ENCODE measurements at places on chromosomes 13 and 19.

GRCh38 chr13:98199480-98199879, 22.4 kb upstream of the RNF113B start:
- DNase-seq = no peak

DNA sequence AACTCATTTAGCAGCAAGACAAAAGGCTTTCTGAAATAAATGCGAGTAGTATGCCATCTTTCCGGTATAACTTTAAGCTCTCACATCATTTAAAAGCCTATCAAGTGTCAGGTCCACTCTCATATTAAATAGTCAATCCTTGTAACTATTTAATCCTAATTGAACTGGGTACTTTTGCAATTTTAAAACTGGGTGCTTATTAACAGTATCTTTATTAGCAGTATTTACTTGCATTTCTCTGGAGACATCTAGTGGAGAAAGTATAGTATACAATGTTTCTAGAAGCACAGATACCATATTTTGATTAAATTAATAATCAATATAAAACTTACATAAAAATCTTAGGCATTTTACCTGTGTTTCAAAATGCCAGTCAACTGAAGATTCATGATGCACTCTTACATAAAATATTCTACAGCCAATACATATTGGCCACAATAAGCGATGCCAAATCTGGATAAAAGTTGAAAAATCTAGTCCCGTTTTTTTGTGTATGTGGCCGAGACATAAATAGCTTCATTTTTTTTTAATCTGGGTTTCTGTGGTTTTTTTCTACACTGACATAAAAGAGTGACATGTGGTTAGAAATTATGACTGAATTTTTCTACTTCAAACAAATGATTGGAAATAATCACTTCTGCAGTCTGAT, 4.3 kb upstream of the POSTN start:
- DNase-seq = peak; percentile 5

DNA sequence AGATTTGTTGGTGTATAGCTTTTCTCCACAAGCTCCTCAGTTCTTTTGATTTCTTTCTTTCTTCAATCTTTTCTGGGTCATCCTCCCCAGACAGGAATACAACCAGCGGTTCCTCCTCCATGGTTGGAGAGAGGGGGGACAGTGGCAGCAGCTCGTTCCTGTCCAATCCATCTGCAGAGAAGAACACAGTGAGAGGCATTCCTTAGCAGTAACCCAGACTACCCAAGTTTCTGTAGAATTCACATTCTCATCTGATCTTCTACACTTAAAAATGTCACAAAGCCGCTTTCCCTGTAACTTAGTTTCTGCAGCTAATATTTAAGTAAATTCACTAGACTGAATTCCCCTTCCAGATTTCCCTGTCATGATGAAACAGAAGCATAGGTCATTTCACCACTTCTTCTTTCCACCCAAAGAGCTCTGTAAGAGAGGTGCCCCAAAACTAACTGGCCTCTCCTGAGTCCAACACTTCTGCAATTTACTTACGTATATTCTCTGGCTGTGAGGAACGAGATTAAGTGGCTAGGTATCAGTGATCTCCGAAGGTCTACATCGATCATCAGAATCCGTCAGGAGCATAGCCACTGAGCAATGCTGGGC, 171.9 kb downstream of the TBC1D4 start:
- no peak for DNase-seq

GRCh38 chr19:10678813-10679212, 22.4 kb upstream of the QTRT1 start:
- no peak for DNase-seq

DNA sequence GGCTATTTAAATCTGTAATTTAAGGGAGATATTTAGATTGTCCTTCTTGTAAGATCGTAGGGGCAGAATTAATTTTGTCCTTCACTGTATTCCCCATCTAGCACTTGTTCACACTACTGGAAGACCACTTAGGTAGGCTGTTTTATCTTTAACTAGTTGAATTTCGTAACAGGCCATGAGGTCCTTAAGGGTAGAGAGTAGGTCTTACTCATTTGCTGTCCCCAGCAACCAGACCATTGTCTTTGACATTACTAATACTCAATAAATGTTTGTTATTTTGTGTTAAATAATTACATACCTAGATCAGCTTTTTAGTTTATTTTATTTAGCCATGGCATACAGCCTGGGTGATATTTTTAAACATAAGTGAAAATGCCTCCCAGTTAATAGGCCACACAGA, 177.1 kb downstream of the PCCA start:
- DNase-seq = no peak

DNA sequence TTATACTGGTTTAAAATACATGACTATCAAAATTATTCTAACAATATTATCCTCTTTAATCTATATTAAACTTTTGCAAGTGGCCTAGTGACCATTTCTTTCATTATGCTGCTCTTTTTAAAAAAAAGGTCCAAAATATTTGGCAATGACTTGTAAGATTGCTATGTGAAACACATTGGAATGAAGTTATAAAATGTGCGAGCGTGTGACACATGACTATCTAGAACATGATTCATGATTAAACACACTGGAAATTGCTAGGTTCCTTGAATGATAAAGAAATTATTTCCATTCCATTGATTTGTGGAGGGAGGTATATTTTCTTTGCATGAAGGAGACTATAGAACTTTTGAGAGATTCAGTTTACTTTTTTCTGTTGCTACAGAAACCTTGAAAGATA, 739.1 kb downstream of the DIAPH3 start:
- DNase-seq = no peak

- DNase-seq = no peak
Observed at GRCh38 chr19:16367261-16367683, 42.6 kb downstream of the KLF2 start.

- DNase-seq = no peak
Observed at GRCh38 chr19:49863935-49864320, 3.4 kb downstream of the PNKP start.

DNA sequence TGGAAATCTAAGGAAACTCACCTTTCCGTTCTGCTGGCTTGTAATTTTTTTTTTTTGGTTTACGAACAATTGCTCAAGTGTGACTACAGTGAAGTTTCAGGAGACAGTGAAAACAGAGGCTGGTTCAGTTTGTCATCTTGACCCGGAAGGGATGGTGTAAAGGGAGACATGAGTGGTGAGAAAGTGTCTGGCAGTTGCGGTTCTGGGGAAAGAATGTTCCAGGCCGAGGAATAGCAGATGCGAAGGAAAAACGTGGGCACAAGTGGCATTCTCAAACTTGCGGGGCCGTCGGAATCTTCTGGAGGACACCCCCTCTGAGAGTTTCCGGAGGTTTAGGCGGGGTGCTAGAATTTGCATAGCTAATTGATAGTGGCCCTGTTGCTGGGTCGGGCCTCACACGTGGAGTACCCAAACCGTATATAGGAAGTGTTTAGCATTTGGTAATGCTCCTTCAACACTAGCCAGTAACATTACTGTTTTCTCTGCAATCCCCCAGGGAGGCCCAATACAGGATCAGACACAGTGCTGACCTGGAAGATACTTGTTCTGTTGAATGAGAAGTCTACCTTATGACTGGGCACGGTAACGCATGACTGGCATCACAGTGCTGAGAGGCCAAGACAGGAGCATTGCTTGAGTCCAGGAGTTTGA, 2.8 kb upstream of the TNFSF9 start:
- no peak for DNase-seq

- no peak for DNase-seq
Observed at GRCh38 chr13:97108530-97108900, 113.6 kb upstream of the MBNL2 start.

GRCh38 chr19:2634960-2635359, 67.5 kb downstream of the GNG7 start:
- DNase-seq = no peak

GRCh38 chr13:39612023-39612637, 9.1 kb upstream of the LHFPL6 start:
- peak; percentile 42 for DNase-seq

GRCh38 chr19:37218592-37218935, 550 bp downstream of the ZNF383 start:
- DNase-seq = no peak

- DNase-seq = no peak
Observed at GRCh38 chr13:48661107-48661506, 7.4 kb downstream of the CYSLTR2 start.

DNA sequence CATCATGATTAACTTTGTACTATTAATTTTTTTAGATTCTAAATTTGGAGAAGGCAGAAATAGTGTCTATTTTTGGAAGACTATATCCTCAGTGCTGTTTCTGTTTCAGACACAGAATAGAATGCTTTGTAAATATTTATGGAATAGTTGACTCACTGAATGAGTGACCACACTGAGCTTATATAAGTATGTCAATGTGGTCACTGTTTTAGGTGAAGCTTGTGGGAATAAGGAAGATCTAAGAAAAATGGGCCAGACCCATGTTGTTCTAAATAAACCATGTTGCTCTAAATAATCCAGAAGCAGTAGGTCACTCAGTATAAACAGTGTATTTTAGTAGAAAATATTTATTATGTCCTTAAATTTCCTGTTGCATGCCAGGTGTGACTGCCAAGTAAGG, 45.5 kb upstream of the DACH1 start:
- no peak for DNase-seq

DNA sequence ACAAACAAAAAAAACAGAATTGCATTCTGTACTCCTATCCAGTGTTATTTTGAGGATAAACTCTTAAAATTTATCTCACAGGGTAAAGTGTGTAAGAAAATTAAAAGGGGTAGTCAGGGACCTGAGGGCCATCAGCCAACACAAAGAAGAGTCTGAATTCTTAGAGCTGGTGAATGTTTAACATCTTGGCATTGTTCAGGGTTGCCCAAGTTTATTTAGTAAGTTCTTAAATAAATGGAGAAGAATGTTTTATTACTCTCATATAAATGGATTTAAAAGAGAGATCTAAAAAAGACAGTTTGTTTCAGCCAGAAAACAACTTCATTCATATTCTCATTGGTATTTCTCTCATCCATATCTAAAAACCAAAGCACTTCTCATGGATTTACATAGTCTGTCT, 171.7 kb downstream of the LACC1 start:
- DNase-seq = no peak

GRCh38 chr13:78030341-78030896, 111.8 kb upstream of the EDNRB start:
- no peak for DNase-seq

GRCh38 chr19:31470952-31471351, 121.7 kb upstream of the TSHZ3 start:
- DNase-seq = no peak

- no peak for DNase-seq
Observed at GRCh38 chr19:45275370-45275971, 24.4 kb downstream of the MARK4 start.

Data from RWPE1 (cell line).